Stimulated activated CD8-positive, alpha-beta memory T cell treated with anti-CD3 and anti-CD28 coated beads, Interleukin-4, amount 100 ng/mL, for 4 hours (primary cell): ENCODE measurements at places on chromosomes 11 and 22.

DNA sequence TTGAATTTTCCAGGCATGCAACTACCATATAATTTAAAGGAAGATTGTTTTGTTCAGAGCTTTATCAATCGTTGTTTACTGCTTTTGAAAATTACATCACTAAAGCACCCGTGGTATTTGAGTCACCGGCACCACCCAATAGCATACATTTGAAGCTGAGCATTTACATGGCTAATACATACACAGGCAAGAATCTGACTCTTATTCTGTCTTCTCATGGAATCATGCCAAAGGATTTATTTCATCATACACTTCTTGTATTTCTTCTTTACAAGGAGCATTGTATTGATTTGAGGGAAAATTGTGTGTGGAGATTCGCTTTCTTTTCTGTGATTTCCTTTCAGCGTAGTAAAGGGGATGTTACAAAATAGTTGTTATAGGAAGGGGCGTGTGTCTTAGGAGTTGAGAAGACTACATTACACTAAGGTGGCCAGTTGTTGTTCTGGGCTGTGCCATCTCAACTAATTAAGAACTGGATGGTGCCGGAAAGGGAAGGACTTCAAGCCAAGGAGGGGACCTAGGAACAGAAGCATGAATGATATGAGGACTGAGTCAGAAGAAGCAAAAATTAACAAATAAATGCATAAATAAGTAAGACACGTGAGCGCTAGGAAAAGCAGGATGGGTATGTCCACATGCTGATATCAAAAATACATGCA is 12.9 kb upstream of the CD3E start:
- no peak for DNase-seq

DNA sequence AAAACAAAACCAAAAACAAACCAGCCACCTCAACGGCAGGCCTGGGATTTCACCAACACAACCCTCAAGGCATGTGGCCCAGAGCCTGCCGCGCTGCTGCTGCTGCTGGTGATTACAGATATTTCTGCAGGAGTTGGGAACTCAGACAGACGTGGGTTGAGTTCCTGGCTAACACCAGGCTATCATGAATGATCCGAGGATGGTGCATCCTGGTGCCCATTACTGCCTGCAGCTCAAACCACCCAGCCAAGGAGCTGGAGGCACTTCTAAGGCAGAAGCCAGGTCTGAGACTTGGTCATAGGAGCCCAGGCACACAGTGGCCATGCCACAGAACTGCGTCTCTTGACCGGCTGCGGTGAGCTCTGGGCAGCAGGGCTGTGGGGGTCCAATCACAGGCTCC is 151.8 kb downstream of the MPPED1 start:
- DNase-seq = no peak

GRCh38 chr11:67002297-67002913 is 20.5 kb upstream of the SYT12 start:
- no peak for DNase-seq

- no peak for DNase-seq
Observed at GRCh38 chr11:121282886-121283502, 9.6 kb upstream of the SC5D start.

- no peak for DNase-seq
Observed at GRCh38 chr11:125679837-125680236, 810 bp downstream of the ACRV1 start.

- DNase-seq = no peak
Observed at GRCh38 chr11:96204721-96205459, 138.1 kb downstream of the MAML2 start.

- no peak for DNase-seq
Observed at GRCh38 chr22:19124377-19124776, 2.2 kb upstream of the DGCR2 start.

DNA sequence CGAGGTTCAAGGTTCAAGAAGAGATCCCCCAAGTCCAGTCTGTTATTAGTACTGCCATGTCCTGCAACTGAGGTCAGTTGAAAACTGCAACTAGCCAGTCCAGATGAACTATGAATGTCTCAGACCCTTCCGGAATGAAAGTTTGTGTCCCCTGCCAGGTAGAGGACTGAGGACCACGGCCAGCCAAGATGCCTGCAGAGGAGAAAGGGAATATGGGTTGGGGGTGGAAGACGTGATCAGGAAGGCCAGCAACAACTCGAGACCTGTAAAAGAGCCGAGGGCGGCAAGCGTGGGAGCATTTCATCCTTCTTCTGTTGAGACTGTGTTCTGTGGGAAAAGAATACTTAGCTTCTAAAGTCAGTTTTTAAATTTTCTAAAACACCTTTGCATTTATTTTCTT is 572.4 kb upstream of the B3GAT1 start:
- DNase-seq = no peak

GRCh38 chr11:102194257-102194656 is 84.0 kb downstream of the YAP1 start:
- DNase-seq = no peak

GRCh38 chr22:30289980-30290313 is 642 bp upstream of the CASTOR1 start:
- DNase-seq = no peak

DNA sequence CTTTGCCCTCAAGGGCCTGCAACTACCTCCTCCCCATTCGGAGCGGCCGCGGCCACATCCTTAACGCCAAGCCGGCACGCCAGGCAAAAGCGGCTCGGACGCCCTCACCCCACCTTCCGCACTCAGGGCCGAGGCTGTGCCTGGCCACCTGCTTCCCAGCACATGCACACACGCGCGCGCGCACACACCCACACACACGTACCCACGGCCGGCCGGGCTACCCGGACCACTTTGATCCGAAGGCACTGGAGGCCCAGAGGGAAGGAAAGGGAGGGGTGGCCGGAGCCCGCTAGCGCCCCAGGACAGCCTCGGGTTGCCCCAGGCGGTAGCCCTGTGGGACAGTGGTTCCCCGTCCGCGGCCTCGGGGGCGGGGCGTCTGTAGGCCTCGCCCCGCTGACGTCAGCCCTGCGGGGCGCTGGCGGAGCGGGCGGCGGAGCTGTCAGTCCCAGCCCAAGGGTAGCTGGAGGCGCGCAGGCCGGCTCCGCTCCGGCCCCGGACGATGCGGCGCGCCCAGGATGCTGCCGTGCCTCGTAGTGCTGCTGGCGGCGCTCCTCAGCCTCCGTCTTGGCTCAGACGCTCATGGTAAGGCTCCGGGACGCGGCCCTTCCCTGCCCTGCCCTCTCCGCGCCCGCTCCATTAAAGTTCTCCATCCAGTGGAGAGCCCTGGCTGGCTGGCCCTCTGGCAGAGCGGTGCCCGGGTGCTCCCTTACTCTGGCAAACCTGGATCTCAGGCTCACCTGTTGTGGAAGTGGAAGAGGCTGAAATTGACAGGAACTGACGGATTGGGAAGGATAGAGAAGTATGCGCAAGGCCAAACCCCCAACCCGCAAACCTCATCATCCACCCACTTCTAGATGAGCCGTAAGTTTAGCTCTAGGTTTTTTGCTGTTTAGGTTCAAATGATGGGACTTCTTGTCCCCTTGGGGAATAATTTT is at the start of gene IL10RA:
TSS of gene IL10RA (plus strand) at position 442 of the 935 bp plus-strand sequence. CDS start at position 516, 74 bp downstream.
- peak; percentile 71 for DNase-seq

DNA sequence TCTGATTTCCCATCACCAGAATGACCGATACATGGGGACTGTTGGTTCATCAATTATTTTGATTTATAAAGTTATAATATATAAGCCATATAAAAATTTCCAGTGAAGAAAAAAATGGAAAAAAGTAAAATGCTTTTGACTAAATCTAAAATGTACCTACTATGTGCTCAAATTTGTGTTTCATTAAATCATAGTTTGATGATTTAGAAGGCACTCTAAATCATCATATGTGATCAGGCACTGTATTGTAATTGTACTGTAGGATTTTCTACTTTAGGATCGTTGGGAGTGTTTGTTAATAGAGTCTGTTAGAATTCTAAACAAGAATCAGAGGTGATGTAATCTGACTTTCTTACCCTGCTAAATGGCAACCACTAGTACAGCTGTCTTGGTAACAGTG is 2.4 kb downstream of the LIN7C start:
- DNase-seq = no peak

GRCh38 chr11:131955904-131956303 is 585.5 kb downstream of the NTM start:
- no peak for DNase-seq

DNA sequence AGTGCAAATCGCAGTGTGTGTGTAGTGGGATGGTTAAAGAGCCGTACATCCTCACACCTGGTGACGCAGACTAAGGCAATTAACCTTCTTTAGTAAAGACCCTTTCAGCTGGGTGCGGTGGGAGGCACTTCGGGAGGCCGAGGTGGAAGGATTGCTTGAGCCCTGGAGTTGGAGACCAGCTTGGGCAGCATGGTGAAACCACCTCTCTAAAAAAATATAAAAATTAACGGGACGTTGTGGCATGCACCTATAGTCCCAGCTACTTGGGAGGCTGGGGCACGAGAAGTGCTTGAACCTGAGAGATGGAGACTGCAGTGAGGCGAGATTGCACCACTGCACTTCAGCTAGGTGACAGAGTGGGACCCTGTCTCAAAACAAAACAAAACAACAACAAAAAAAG is 31.5 kb downstream of the ZBTB16 start:
- no peak for DNase-seq

DNA sequence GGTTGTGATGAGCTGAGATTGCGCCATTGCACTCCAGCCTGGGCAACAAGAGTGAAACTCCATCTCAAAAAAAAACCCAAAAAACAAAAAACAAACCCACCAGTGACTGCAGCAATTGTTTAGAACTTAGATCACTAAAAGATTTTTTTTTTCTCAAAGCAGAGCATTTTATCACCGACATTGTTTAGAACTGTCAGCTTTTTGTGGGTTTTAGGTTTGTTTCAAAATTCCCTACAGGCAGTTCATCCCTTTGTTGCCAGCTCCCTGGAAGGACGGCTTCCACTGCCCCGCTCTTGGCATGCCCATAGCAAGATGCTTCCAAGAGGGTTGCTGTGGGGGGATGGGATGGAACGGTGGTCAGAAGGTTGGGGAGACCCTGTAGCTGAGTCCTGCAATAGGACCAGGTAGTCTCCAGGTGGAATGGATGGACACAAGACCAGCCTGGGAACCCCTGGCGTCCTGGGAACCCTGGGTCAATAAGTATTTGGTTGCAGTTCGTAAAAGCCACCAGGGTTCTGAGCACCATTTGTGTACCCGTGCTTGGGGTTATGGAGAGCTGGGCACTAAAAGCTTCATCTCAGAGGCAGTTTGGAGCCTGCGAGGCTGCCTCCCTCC is 46.7 kb downstream of the TSPAN18 start:
- DNase-seq = no peak

GRCh38 chr22:45720839-45721378 is 49.3 kb downstream of the ATXN10 start:
- DNase-seq = no peak

DNA sequence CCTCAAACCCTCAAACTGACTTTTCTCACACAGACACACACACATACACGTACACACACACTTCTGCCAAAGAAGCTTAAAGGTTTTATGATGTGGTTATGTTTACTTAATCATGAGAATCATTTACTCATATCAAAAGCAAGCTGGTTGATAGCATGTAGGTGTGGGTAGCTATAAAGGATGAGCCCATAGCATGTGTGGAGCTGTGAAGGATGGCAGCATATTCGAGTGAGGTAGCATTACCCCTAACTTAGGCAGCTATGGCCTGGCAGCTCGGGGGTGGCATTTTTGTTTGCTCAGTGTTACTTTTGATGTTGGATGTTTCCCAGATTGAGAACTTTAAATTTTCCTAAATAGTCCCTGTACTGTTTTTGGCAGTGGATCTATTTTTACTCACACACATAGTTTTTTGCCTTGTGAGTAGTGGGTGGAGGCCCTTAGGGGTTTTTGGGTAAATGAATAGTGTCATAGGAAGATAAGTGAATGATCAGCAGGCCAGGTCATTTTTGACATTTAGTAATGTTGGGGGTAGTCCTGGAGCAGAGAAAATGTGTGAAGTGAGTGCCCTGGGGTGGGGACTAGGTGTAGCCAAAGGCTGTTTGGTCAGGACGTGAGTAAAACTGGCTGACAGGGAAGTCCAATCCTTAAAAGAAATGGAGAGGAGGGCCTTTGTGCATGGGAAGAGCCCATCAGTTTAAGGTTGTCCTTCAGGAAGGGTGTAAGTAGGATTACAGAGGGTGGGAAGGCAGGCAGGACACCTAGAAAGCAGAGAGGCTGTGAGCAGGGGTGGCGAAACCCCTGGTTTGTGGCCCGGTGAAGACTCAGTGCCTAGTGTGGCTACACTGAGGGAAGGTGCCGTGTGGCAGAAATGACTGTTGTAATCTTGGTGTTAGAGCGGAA is 7.1 kb downstream of the YWHAH start:
- DNase-seq = no peak

DNA sequence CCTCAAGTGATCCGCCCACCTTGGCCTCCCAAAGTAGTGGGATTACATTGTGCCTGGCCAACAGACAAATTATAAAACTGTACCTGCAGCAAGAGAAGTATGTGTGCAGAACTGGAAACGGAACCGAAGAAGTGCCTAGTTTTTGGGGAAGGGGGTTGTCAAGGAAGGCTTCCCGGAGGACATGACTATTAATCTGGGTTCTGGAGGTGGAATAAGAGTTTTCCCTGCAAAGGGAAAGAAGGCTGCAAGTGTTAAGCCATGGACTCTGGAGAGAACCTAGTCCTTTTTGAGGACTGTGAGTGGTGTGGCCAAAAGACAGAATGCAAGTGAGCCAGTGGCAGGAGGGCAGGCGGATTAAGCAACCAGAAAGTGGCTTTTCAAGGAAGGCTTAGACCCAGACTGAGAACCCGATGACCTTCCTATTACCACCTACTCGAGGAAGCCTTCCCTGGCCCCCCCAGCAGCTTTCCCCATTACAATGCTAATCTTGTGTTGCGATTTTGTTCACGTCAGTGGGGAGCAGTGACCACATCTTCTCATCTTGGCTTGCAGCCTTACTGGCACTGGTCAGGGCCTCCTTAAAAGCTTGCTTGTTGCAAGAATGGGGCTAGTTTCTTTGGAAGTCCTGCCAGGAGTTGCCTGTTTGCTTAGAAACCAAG is 5.7 kb upstream of the SEPTIN3 start:
- DNase-seq = no peak

DNA sequence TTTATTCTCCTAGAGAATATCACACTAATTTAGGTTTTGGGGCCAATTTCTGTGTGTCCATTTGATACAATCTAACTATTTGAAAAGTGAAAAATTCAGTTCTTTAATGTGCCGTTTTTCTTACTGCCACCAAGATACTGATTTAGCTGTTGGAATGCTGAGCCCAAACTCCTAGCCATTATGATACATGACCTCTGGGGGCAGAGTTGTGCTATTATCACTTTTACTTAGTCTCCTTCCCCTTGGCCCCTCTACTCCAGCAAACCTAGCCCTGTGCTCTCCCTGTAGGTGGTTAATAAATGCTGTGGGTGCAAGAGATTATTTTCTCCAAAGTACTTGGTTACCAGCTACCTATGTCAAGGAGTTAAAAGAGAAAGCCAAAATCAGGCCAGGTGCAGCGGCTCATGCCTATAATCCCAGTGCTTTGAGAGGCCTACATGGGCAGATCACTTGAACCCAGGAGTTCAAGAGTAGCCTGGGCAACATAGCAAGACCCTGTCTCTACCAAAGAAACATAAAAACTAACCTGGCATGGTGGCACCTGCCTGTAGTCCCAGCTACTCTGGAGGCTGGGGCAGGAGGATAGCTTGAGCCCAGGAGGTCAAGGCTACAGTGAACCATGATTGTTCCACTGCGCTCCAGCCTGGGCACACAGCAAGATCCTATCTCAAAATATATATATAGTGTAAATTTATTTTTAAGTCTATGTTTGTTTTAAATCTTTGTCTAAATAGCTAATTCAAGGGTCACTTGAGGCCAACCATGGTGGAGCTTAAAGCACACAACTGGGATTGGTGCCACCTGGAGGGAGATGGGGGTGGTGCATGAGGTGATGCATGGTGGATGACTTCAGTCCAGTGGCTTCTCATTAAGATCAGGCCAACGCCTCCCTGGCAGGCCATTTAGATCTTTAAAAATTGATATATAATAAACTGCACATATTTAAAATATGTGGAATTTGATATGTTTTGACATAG is 193.2 kb upstream of the PLET1 start:
- no peak for DNase-seq
